ENCODE measurements at places on chromosomes 3 and 15.

DNA sequence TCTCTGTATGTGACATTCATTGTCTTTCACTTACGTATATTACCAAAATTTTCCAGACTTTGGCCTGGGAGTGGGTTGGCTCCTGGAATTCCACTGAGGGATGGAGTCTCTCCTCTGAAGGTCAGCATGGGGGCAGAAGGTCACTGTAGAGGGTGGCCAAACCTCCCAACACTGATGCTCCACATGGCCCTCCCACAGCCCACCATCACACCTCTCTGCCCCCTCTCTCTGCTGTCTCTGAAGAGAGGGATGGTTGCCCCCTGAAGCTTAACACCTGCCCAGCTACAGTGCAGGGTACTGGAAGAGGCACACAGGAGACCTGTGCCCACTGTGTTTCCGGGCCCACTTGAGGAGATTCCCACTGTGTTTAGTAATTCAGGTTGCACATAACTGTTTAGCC lies 52.2 kb downstream of the CMTM6 start:
- DNase-seq: peak; percentile 1

GRCh38 chr3:7203969-7204847 lies 343.3 kb downstream of the GRM7 start:
- DNase-seq: no peak

DNA sequence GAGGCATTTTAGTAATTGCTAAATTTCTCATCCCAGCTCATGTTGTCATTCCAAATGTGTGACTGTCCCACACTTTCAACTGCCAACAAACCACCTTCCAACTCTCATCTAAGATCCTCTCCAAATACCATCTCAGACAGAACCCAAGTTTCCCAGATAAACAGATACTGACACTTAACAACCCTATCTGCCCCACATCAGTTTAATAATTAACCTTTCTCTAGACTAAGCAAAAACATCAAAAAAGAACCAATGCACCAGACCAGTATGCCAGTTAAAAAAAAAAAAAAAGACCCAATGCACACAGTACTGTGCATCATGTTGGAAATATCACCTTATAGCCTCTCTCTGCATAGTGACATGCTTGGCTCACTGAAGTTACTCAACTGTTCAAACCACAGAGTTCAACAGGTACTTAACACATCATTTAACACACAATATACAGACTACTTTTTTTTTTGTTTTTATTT lies 5.5 kb downstream of the SFMBT1 start:
- DNase-seq: no peak

DNA sequence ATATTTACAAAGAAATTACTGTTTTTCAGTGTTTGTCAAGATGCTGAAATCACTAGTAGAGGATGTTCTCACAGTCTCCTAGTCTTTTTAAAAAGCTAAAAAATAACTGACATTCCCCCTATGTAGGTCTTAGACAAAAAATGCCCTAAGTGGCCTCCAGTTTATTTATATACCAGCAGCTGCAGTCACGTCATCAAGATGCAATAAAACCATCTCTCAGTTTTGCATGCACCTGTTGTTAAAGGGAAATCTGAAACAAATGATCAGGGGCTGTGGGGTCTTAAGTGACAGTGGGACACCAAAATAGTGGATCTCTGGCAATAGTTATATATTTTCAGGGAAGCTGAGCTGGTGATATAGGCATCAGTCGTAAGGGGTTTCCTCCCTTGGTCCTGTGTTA lies 146.5 kb upstream of the ARPP21 start:
- no peak for DNase-seq

- DNase-seq: no peak
Measured at GRCh38 chr15:67178569-67179210, 75.8 kb downstream of the AAGAB start.

DNA sequence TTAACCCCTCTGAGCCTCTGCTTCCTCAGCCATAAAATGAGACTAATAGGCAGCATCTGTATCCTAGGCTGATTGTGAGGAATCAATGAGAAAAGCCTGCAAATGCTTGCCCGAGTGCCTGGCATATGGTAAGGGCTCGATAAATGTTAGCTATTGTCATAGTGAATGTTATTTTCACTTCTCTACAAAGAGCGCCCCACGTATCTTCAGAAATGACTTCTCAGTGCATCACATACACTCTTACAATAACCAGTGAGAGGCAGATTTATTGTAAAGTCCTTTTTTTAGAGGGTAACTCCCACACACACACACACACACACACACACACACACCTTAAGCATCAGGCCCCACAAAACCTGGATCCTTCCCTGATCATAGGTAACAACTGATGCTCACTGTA lies 60.5 kb upstream of the SPATA12 start:
- no peak for DNase-seq

GRCh38 chr3:139238281-139239030 lies 105.4 kb upstream of the MRPS22 start:
- DNase-seq: no peak
